ENCODE measurements at places on chromosomes 12 and 14. TPM values are rescaled to one million over a fixed set of nuclear protein-coding genes. Genes with fewer than 3 reads are reported as not detected.

The SRRM4 gene
- total RNA-seq: not detected

The MYBPC1 gene
- total RNA-seq: not detected

The ALG10 gene
- 3.1 TPM for total RNA-seq

The SMIM10L1 gene
- total RNA-seq: 8.5 TPM

The HOTAIR gene
- 0.23 TPM for total RNA-seq

The HOXC11 gene
- total RNA-seq: 0.55 TPM

The TPH2 gene
- total RNA-seq: not detected

The SMOC1 gene
- 25.5 TPM for total RNA-seq

The ENDOU gene
- not detected for total RNA-seq
